ENCODE measurements at places on chromosomes 16 and 17.

- no peak for DNase-seq
These were observed 238.9 kb downstream of the TOX3 start for GRCh38 chr16:52308051-52308450.

GRCh38 chr17:75518201-75518600, 1.9 kb downstream of the TSEN54 start:
- DNase-seq = no peak

DNA sequence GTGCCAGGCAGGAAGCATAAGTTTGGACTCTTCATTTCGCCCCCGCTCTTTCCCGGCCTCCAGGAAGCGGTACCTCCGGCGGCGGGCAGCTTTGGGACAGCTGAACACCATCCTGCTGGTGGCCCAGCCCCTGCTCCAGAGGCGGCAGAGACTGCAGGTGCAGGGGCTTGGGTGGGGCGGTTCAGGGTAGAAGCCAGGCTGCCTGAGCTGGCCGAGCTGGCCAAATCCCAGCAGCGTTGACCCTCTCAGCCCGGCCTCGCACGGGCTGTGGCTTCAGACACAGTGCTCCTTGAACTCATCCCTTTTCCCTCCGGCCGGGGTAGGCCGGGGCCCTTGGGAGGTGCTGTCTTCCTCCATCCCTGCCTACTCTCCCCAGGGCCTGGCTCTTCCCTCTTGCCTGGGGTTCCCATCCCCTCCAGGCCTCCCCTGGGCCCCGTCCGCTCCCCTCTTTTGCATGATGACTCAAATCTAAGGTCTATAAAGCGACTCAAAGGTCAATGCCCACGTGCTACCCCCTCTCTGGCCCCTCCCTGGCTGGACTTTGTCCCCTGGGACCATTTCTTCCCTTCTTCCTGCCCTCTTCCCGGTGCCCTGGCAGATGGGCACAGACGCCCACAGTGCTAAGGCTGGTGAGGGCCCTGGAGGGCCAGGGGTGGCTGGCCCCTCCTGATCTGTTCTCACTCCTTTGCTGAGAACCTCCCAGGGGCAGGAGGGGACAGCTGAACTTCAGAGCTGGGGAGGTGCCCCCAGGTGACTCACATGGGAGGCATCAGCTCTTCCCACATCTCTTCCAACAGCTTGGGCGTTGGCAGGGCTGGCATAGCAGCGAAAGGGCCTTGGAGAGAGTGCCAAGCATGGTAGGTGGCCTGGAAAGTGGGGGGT, 22.7 kb downstream of the MYO15B start:
- peak; percentile 82 for DNase-seq

DNA sequence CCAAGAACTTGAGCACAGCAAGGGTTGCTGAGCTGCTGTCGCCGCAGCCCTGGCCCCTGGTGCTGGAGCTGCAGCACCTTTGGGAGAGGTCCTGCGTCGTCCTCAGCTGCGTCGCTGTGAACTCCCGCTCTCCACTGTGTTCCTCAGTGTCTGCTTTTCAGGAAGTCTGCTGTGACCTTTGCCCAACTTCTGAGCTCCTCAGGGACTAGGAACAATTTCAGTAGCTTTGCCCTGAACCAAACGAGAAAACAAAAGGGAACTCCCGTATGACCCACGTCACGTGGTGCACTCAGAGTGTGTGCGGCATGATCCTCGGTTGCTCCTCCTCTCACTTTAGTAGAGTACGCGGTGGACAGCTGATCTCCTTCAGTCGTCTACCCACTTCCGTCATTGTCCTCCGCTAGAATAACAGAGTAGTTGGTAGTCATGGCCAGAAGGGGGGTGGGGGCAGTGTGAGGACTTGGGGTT, 44.2 kb downstream of the WDR45B start:
- DNase-seq = no peak

DNA sequence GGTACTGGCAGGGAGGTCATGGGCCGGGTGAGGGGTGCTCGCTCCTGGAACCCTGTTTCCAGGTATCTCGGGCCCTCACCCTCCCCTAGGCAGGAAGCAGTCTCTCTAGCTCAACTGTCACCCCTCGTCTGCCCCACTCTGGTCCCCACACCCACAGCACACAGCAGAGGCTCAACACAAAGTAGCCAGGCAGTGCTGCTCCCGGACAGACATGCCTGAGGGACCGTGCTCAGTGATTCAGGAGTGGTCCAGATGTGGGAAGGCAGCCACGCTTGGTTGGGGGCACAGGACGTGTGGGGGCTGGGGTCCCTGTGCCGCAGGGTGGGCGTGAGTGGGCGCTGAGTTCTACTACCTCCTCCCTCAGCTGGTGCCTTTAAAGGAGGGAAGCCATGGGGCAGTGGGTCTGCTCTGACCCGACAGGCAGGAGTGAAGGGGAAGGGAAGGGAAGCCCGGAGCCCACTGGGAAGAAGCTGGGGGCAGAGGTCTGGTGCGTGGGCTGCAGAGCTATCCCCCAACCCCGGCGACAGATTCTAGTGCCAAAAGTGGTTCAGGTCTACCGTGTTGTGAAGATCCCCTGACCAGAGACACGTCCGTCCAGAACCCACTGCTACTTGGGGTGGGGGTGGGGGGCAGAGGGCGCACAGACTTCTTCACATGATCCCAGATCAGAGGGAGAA, 11.8 kb downstream of the SLC16A3 start:
- DNase-seq = no peak

DNA sequence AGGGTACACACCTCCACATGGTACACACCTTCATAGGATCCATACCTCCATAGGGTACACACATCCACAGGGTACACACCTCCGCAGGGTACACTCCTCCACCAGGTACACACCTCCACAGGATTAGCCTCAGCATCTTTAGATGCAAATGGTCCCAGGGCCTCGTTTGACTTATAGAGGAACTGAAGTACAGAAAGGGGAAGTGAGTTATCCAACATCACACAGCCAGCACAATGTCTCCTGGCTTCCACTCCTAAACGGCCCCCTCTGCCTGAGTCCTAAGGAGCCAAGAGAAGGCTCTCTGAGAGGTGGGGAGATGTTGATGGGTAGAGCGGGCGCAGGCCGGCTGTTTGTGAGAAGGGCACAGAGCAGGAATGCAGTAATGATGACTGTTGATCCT, 12.0 kb downstream of the FOXN1 start:
- no peak for DNase-seq

DNA sequence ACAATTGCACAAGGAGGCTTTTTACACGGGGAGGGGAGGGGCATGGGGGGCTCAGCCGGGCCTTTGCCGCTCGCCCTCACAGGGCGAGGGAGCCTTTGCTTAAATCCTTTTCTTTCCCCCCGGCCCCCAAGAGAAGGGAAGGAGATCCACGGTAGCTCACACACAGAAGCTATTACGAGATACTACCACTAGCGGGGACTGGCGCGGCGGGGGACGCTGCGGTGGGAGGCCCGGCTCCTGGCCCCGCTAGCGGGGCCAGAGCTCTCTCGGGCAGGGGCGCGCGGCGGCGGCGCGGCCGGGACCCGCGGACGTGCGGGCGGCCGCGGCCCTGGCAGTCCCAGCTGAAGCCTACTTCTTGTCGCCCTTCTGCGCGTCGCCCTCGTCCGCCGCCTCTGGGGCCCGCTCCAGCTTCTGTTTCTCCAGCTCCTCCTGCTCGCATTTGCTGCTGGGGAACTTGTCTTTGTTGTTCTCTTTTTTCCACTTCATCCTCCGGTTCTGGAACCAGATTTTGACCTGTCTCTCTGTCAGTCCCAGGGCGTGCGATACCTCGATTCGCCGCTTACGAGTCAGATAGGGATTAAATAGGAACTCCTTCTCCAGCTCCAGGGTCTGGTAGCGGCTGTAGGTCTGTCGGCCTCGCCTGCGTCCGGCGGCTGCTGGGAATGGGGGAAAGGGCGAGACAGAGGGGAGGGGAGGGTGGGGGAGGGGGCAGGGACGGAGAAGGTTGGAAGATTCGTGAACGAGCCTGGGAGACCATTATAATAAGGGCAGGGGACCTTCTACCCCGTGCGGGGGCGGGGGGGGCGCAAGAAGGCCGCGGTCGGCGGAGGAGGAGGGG, 2.0 kb downstream of the HOXB8 start:
- no peak for DNase-seq

DNA sequence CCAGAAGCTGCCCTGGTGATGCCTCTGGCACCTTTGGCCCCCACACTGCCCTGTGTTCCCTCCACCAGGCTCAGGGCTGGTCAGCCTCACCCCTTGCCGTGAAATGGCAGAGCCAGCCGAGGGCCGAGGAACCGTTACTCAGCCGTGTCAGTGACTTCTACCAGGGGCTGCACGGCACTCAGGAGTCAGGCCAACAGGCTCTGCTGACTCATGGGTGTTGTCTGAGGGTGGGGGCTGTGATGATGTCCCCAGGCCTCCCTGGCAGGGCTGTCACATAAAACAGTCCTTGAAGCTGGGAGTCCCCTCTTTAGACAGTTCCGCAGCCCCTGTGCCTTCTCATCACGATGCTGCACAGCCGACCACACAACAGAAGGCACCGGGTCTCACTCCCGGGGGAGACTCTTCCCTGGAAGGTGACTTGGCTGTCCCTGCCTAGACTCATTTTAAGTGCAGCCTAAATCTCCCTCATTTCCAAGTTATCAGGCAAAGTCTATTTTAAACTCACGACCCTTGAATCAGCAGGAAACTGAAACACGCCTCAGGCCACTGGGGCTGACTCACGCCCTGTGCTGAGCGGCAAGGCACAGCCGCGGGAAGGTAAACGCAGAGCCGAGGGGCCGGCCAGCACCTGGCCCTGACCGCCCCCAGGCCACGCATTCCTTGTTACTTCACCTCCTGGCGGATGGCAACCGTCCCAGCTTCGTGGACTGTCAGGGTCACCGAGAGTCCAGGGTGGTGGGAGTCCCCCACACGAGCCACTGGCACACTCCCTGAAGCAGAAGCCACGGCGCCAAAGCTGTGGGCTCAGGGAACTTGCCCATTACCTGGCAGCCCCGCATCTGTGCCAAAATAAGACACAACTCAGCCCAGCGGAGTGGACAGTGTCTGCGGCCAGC, 102.6 kb downstream of the ZNF778 start:
- peak; percentile 72 for DNase-seq

- peak; percentile 20 for DNase-seq
These were observed 1.3 kb upstream of the KRTAP2-1 start for GRCh38 chr17:41048441-41048840.

GRCh38 chr16:852451-853185, 52.1 kb upstream of the GNG13 start:
- DNase-seq = no peak

DNA sequence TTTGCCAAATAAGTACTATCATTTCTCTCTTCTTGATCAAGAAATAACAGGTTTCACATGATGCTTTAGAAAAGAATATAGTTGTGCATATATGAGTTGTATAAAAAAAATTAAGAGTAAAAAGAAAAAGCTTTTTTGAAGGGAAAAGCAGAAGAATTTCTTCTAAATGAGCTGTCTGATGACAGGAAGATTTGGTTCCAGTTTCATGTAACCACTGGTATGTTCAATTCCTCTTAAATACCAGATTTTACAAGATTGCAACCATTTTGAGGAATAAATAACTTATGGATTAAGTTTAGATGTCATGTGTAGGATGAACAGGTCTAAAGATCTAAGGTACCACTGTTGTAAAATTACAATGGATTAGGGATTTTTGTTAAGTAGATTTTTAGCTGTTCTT, 45.0 kb downstream of the VMP1 start:
- no peak for DNase-seq

DNA sequence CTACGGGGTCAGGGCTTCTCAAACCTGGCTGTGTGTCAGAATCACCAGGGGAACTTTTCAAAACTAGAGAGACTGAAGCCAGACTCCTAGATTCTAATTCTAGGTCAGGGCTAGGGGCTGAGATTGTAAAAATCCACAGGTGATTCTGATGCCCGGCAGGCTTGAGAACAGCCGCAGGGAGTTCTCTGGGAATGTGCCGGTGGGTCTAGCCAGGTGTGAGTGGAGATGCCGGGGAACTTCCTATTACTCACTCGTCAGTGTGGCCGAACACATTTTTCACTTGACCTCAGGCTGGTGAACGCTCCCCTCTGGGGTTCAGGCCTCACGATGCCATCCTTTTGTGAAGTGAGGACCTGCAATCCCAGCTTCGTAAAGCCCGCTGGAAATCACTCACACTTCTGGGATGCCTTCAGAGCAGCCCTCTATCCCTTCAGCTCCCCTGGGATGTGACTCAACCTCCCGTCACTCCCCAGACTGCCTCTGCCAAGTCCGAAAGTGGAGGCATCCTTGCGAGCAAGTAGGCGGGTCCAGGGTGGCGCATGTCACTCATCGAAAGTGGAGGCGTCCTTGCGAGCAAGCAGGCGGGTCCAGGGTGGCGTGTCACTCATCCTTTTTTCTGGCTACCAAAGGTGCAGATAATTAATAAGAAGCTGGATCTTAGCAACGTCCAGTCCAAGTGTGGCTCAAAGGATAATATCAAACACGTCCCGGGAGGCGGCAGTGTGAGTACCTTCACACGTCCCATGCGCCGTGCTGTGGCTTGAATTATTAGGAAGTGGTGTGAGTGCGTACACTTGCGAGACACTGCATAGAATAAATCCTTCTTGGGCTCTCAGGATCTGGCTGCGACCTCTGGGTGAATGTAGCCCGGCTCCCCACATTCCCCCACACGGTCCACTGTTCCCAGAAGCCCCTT, 10.9 kb downstream of the STH start:
- peak; percentile 83 for DNase-seq

GRCh38 chr17:19016881-19017280, 12.3 kb upstream of the FAM83G start:
- DNase-seq = no peak

GRCh38 chr16:381789-382717, at the start of gene PGAP6:
TSS of gene PGAP6 (minus strand) at chr16:381978. CDS start at chr16:381821, 157 bp downstream.
- no peak for DNase-seq

DNA sequence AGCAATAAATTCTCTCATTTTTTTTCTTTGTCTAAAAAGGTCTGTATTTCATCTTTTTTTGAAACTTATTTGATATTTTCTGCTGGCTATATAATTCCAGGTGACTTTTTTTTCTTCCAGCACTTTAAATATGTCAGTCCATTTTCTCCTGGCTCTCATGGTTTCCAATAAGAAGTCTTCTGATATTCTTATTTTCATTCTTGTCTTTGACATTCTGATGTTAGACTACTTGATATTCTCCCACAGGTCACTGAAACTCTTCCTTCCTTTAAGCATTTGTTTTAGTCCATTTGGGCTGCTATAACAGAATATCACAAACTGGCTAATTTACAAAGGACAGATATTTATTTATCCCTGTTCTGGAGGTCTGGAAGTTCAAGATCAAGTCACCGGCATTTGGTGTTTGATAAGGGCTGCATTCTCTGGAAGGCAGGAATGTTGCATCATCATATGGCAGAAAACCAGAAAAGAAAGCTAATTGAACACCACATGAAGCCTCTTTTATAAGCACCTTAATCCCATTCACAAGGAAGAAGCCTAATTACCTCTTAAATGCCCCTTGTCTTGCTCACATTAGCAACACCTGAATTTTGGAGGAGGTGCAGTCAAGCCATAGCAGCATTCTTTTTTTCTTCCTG, 242.1 kb upstream of the TNRC6C start:
- DNase-seq = no peak

GRCh38 chr17:47629826-47630225, 19.9 kb upstream of the KPNB1 start:
- DNase-seq = no peak

DNA sequence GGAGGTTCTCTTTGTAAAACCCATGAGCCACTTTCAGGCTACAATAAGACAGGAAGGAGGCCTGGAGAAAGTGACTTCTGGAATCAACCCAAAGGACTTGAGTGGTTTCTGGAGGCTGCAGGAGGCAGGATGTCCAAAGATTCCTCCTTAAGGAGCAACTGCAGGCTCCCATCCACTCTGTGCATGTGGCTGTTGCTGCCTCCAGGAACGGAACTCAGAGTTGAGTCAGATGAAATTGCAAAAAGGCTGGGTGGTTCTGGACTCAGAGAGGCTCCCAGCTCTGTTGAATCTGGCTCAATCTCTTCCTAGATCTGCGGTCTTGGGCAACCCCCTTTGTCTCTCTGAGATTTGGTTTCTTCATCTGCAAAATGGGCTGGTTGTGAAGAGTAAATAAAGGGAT, 197.1 kb downstream of the SHISA9 start:
- DNase-seq = no peak
